ENCODE measurements at places on chromosomes 4 and X.

- H3K27ac ChIP-seq: no peak overlapping the region
- no peaks in the 10 kb centered on the region for H3K36me3 ChIP-seq
- no peak overlapping the region for H3K4me3 ChIP-seq
- H3K27me3 ChIP-seq: no peaks in the 10 kb centered on the region
- H3K4me1 ChIP-seq: no peaks in the 10 kb centered on the region
Observed at GRCh38 chr4:157934151-157934550, 238.7 kb downstream of the GASK1B start.

GRCh38 chrX:103913356-103914020 is 48.9 kb upstream of the TMSB15B start:
- no peak for DNase-seq
- H3K4me1 ChIP-seq: peaks cover 3% of the 10 kb centered on the region
- no peak overlapping the region for H3K4me3 ChIP-seq

DNA sequence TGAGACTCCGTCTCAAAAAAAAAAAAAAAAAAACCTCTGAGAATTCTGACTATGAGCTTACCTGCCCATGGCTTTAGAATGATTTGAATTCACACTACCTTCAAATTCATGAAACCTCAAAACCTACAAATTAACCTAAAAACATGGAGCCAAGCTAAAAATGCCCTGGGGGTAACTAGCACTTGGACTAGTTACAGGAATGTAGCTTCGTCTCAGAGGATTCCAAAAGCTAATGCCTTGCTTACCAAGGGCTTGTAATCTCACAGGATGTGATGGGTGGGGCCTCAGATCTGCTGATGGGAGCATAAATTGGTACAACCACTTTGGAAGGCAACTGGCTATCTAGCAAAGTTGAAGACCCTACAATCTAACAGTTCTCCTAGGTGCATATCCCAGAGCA is 79.4 kb upstream of the SPRY1 start:
- peaks cover 38% of the 10 kb centered on the region for H3K36me3 ChIP-seq
- H3K4me3 ChIP-seq: no peak overlapping the region
- no peak for DNase-seq
- no peaks in the 10 kb centered on the region for H3K27me3 ChIP-seq

DNA sequence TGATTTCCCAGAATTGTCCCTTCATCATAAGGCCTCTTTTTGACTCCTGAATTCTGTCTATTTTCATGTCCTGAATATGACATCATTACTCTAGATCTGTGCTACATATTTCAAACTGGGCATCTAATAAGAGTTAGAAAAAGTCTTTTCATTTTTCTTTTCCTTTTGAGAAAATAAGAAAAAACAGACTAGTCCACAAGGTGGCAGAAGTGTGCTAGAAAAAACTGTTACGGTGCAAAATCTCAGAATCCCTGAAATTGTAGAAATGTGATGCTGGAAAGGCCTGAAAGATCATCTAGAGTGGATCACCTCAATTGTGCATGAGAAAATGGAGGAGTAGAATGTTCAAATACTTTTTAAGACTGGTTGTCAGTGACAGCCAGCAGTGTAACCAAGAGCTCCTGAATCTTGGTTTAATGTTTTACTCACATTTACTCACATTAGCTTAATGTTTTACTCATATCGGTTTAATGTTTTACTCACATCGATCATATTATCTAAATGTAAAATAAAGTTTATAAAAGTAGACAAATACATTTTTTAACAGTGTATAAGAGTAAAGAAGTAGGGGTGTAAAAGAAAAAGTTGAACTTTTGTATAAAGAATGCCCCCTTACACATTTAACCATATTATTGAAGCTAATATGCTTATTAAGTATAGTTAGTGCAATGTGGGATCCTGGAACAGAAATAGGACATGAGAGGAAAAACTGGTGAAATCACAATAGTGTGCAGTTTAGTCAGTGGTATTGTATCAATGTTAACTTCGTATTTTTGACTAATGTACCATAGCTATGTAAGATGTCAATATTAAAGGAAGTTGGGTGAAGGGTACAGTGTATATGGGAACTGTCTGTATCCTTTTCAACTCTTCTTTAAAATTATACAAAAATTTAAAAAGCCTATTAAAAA is 15.2 kb downstream of the ASB11 start:
- H3K27ac ChIP-seq: no peak overlapping the region
- peaks cover 1% of the 10 kb centered on the region for H3K4me1 ChIP-seq
- H3K4me3 ChIP-seq: no peak overlapping the region
- H3K36me3 ChIP-seq: no peaks in the 10 kb centered on the region
- H3K27me3 ChIP-seq: no peaks in the 10 kb centered on the region

- no peak for DNase-seq
- H3K27ac ChIP-seq: no peak overlapping the region
Observed at GRCh38 chrX:115562480-115562847, 1.5 kb downstream of the PLS3 start.

GRCh38 chrX:144791298-144791697 is 456.0 kb upstream of the SPANXN1 start:
- DNase-seq: no peak
- H3K27me3 ChIP-seq: no peaks in the 10 kb centered on the region
- no peak overlapping the region for H3K27ac ChIP-seq
- H3K36me3 ChIP-seq: no peaks in the 10 kb centered on the region
- no peak overlapping the region for H3K4me3 ChIP-seq

DNA sequence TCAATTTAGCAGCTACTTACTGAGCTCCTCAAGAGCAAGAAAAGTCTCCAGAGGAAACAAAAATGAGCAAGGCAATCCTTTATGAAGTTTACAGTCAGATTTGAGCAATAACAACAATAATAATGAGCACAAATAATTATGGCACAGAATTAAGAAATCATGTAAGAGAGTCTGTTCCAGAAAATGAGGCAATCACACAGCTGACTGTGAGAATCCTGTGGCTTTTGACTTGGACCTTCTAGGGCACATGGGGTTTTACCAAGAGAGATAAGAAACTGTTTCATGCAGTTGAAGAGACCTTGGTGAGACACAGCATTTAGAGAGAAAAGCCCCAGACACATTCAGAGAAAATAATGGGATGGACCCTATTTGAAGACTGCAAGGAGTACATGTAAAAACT is 362.6 kb upstream of the MAGEB2 start:
- DNase-seq: no peak
- no peak overlapping the region for H3K27ac ChIP-seq
- H3K36me3 ChIP-seq: no peaks in the 10 kb centered on the region
- no peaks in the 10 kb centered on the region for H3K27me3 ChIP-seq
- no peak overlapping the region for H3K4me3 ChIP-seq

GRCh38 chr4:23956601-23957364 is 66.9 kb upstream of the PPARGC1A start:
- DNase-seq: no peak
- H3K27ac ChIP-seq: no peak overlapping the region
- no peaks in the 10 kb centered on the region for H3K27me3 ChIP-seq
- no peaks in the 10 kb centered on the region for H3K4me1 ChIP-seq
- no peak overlapping the region for H3K4me3 ChIP-seq

- H3K27ac ChIP-seq: no peak overlapping the region
- no peaks in the 10 kb centered on the region for H3K4me1 ChIP-seq
- DNase-seq: no peak
- H3K36me3 ChIP-seq: no peaks in the 10 kb centered on the region
- no peak overlapping the region for H3K4me3 ChIP-seq
- H3K27me3 ChIP-seq: no peaks in the 10 kb centered on the region
Observed at GRCh38 chr4:23921447-23921845, 31.6 kb upstream of the PPARGC1A start.

GRCh38 chr4:121790976-121791375 is 10.1 kb upstream of the EXOSC9 start:
- H3K4me3 ChIP-seq: no peak overlapping the region
- no peak overlapping the region for H3K27ac ChIP-seq
- no peaks in the 10 kb centered on the region for H3K36me3 ChIP-seq
- no peak for DNase-seq
- peaks cover 2% of the 10 kb centered on the region for H3K4me1 ChIP-seq

DNA sequence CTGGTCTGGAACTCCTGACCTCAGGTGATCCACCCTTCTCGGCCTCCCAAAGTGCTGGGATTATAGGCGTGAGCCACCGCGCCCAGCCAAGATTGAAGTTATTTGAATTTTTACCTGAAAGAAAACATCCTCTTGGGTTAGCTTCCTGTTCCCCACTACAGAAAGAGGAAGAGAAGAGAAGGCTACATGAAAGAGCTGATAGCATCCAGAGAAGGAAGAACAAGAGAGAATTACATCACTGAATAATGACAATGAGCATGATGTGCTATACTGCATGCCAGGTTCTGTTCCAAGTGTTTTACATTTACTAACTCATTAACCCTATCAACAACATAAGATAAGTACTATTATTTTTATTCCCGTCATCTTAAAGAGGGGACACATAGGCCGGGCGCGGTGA is 11.5 kb upstream of the TBC1D1 start:
- H3K4me1 ChIP-seq: no peaks in the 10 kb centered on the region
- no peak overlapping the region for H3K4me3 ChIP-seq
- H3K27me3 ChIP-seq: no peaks in the 10 kb centered on the region
- no peak overlapping the region for H3K27ac ChIP-seq
- H3K36me3 ChIP-seq: no peaks in the 10 kb centered on the region

DNA sequence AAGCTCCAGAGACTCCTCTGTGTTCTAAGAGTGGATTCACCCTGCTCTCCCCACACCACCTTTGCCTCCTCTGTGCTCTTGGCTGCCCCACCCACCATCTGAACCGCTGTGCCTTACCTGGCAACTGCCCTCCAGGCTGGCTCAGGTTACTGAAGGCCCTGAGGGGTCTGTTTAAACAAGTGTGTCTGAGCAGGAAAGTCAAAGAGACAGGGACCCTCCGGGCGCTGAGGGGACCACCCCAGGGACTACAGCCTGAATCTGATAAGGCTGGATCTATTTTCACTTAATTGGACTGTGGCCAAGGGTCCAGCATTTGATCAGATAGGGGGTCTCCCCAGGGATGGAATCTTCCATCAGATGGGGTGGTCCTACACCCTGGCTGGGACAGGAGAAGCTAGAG is 10.4 kb upstream of the MSX1 start:
- H3K4me3 ChIP-seq: no peak overlapping the region
- H3K27ac ChIP-seq: no peak overlapping the region
- H3K4me1 ChIP-seq: peaks cover 10% of the 10 kb centered on the region
- H3K27me3 ChIP-seq: peaks cover 44% of the 10 kb centered on the region

DNA sequence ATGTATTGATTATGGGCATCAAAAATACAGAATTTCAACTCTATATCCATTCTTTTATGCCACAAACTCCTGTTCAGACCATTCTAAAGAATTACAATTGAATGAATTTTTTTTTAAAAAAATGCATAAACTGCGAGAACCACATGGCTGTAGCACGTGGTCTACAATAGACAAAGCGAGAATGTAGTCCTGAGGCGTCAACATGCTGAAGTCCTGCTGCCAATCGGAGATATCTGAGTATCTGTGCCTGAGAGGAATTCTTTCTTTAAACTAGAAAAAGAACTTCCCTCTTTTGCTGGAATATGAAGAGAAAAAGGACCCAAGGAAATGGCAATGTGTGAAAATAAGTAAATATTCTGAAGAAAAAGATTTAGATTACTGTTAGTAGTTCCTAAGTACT is 105.7 kb downstream of the CDS1 start:
- H3K36me3 ChIP-seq: no peaks in the 10 kb centered on the region
- no peak for DNase-seq
- H3K4me3 ChIP-seq: no peak overlapping the region
- H3K27me3 ChIP-seq: peaks cover 2% of the 10 kb centered on the region
- no peak overlapping the region for H3K27ac ChIP-seq

DNA sequence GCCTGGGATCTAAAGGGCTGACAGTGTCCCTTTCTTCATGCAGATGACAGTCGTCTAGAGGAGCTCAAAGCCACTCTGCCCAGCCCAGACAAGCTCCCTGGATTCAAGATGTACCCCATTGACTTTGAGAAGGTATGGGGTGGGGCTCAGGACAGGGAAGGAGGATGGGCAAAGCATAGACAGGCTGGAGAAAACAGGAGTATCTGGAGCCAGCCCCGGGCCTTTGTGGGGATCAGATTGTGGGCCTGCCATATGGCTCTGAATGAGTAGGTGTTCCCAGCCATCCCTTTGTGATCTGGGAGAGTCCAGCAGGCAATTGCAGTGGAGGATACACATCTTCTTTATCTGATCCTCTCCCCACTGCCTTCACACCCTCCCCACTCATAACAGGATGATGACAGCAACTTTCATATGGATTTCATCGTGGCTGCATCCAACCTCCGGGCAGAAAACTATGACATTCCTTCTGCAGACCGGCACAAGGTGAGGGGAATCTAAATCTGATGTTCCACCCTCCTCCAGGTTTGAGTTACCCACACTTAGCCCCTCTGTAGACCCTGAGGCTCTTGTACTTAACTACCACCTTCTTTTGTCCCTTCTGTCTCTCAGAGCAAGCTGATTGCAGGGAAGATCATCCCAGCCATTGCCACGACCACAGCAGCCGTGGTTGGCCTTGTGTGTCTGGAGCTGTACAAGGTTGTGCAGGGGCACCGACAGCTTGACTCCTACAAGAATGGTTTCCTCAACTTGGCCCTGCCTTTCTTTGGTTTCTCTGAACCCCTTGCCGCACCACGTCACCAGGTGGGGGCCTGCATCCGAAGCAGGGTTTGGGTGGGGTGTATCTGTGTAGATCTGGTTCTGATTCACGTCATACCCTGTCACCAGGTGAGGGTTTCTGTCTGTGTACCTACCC is 5.8 kb upstream of the CDK16 start:
- H3K36me3 ChIP-seq: peaks cover 23% of the 10 kb centered on the region
- no peak overlapping the region for H3K4me3 ChIP-seq
- peaks cover 24% of the 10 kb centered on the region for H3K4me1 ChIP-seq
- no peaks in the 10 kb centered on the region for H3K27me3 ChIP-seq

GRCh38 chrX:47285836-47286320 is 53.1 kb downstream of the USP11 start:
- no peaks in the 10 kb centered on the region for H3K27me3 ChIP-seq
- peaks cover 9% of the 10 kb centered on the region for H3K4me1 ChIP-seq
- H3K27ac ChIP-seq: no peak overlapping the region

- no peak overlapping the region for H3K27ac ChIP-seq
- H3K27me3 ChIP-seq: no peaks in the 10 kb centered on the region
- H3K4me1 ChIP-seq: no peaks in the 10 kb centered on the region
- DNase-seq: no peak
Observed at GRCh38 chr4:169338241-169338640, 67.5 kb upstream of the SH3RF1 start.

- no peak overlapping the region for H3K4me3 ChIP-seq
- H3K4me1 ChIP-seq: peaks cover 2% of the 10 kb centered on the region
- peaks cover 3% of the 10 kb centered on the region for H3K27me3 ChIP-seq
- no peaks in the 10 kb centered on the region for H3K36me3 ChIP-seq
- DNase-seq: no peak
Observed at GRCh38 chr4:169807934-169808509, 50.3 kb upstream of the HPF1 start.

- H3K4me1 ChIP-seq: no peaks in the 10 kb centered on the region
- H3K27ac ChIP-seq: no peak overlapping the region
- DNase-seq: no peak
- no peaks in the 10 kb centered on the region for H3K36me3 ChIP-seq
- H3K4me3 ChIP-seq: no peak overlapping the region
- peaks cover 3% of the 10 kb centered on the region for H3K27me3 ChIP-seq
Observed at GRCh38 chr4:170374770-170375169, 285.0 kb upstream of the AADAT start.

GRCh38 chr4:24395937-24396336 is 188.4 kb downstream of the DHX15 start:
- H3K27ac ChIP-seq: no peak overlapping the region
- no peaks in the 10 kb centered on the region for H3K27me3 ChIP-seq
- DNase-seq: no peak
- no peaks in the 10 kb centered on the region for H3K4me1 ChIP-seq
